ENCODE measurements at places on chromosomes 3 and 15. TPM values are rescaled to one million over a fixed set of nuclear protein-coding genes. Genes with fewer than 3 reads are reported as not detected.

DNA sequence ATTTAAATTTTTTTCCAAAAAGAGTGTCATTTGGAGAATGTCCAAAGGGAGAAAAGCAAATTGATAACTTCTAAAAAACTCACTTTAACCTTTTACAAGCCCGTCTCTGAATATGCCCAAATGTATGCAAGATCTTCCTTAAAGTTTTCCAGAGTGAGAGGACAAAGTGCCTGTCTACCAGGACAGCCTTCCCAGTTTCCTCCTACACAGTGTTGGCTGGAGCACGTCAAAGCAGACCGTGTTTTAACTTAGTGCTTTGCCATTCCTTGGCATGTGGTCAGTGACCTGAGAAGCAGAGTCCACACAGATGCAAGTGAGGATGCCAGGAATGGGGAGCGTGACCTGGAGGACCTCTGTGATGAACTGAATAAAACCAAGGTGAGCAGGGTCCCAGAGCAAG lies 245.7 kb downstream of the FAM43A start:
- no peak for DNase-seq

DNA sequence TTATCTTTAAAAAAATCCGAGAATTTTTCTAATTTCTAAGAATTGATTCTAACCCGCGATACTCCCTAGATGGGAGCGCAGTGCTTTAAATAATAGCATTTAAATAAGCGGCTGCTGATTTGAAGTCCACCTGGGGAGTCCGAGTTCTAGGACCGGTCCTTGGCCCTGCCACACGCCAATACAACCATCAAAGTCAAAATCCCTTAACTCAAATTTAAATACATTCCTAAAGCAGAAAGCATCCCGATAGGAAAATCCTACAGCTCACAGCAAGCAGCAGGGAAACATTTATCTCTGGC lies 508 bp upstream of the ECT2 start:
- peak; percentile 5 for DNase-seq

DNA sequence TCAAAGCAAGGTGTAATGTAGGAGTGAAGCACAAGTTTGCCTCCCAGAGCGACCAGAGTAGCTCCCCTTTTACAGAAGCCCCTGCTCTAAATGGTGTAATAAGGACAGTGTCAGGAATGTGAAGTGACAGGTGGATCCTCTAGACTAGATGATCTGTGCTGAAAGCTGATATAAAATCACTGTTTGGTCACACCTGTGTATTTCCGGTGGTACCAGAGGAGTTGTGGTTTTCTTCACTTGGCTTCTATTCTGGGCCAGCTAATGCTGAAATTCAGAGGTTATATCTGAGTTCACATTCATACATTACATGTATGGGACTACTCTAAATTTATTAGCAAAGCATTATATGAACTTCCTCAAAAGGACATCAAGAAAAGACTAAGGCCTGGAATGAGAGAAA lies 117.4 kb downstream of the IL1RAP start:
- DNase-seq = no peak

The EHHADH gene
- 6.8 TPM for total RNA-seq

The MYL3 gene
- not detected for total RNA-seq

The RAB11A gene
- 482 TPM for total RNA-seq

- no peak for DNase-seq
Observed at GRCh38 chr15:80744415-80744814, 34.8 kb upstream of the CEMIP start.

- DNase-seq = no peak
Observed at GRCh38 chr3:119861681-119862080, 79.8 kb downstream of the NR1I2 start.

GRCh38 chr15:38743147-38743546 lies 178.5 kb upstream of the RASGRP1 start:
- no peak for DNase-seq

The NME9 gene
- total RNA-seq = not detected

GRCh38 chr3:172302203-172302602 lies 146.1 kb downstream of the GHSR start:
- no peak for DNase-seq

The LRRN1 gene
- total RNA-seq = 2.8 TPM

DNA sequence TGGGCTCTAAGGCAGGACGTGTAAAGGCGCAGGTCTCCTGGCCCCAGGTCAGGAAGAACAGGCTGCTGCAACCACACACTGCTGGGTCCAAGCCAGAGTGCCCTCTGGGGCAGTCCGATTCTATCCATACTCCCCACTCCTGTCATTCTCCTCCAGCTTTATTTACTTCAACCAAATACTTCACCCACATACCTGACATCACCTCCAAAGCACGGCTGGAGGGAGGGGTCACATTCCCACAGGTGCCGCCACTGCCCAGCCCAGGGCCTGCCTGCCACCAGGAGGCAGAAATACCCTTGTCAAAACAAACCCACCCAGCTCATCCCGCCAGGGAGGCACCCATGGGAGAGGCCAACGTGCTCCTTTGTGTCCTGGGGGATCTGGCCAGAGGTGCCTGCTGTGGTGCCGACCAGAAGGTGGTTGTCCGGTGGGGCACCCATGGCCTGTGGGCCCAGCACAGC lies 100.4 kb downstream of the DAPK2 start:
- no peak for DNase-seq

DNA sequence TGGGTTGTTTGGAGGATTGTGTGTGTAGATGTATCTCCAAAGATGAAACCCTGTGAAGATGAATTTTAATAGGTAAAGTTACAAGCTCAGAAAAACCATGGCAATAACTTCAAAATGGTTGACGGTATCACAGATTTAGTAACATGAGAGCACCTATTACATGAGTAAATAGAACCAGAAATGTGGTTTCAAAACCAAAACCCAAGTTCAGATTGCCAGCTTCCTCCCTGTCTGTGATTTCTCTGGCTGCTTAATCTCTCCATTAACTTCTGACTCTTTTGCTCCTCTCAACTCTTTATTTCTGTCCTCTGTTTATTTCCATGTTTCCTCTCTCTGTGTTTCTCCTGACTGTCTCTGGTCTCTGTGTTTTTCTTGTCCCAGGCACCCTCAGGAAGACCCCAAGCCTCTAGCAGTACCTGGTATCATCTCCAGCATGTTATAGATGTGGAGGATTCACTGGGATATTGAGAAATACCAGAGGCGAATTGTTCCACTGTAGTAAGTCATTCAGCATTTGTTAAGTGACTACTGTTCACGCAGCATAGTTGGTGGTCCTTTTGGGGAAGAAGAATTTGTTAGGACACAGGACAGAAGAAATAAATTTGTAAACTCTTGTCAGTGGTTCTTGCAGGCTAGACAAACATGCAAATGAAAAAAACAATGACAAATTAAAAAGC lies 138.8 kb downstream of the BBX start:
- no peak for DNase-seq

- peak; percentile 21 for DNase-seq
Observed at GRCh38 chr15:62067448-62068044, 769 bp downstream of the C2CD4A start.

The TNIK gene
- 67.0 TPM for total RNA-seq

Data from endothelial cell (in vitro differentiated cells).